ENCODE measurements at places on chromosomes 16 and 17.

- DNase-seq, result no peak
Observed at GRCh38 chr17:9929871-9930270, 24.8 kb upstream of the RCVRN start.

GRCh38 chr17:35433075-35433894 lies 985 bp upstream of the SLFN12 start:
- DNase-seq, result peak; percentile 52

GRCh38 chr17:15516150-15516549 lies 47.1 kb downstream of the TVP23C start:
- no peak for DNase-seq

DNA sequence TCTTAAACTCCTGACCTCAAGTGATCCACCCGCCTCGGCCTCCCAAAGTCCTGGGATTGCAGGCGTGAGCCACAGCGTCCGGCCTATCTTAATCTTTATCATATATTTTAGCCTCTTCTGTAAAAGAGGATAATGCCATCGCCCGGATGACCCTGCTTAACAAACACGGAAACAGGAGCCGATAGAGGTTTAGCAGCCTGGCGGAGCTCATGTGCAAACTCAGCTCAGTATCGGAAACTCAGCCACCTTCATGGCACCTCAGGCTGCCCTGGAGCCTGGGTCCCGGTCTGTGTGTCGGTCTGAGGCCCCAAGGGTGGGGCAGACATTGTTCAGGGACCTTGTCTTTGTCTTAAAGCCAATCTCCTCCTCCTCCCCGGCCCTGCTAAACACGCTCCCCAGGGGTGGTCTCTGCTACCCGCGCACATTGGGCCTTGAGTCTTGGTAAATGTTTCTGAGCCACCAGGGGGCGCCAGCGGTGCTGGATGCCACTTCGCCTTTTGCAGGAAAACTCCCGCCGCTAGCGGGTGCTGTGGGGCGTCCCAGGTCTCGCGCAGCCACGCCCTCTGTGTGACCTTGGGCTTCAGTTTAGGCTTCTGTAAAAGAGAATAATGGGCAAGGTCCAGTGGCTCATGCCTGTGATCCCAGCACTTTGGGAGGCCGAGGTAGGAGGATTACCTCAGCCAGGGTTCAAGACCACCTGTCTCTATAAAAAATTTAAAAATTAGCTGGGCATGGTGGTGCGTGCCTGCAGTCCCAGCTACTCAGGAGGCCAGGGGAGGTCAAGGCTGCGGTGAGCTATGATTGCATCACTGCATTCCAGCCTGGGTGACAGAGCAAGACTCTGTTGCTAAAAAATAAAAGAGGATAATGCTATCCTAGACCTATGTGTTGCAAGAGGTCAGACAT lies 2.7 kb downstream of the CETP start:
- DNase-seq, result peak; percentile 90

- DNase-seq, result peak; percentile 84
Observed at GRCh38 chr17:29124135-29124924, 55.9 kb downstream of the MYO18A start.

- no peak for DNase-seq
Observed at GRCh38 chr16:14527411-14528044, 102.5 kb downstream of the PARN start.

DNA sequence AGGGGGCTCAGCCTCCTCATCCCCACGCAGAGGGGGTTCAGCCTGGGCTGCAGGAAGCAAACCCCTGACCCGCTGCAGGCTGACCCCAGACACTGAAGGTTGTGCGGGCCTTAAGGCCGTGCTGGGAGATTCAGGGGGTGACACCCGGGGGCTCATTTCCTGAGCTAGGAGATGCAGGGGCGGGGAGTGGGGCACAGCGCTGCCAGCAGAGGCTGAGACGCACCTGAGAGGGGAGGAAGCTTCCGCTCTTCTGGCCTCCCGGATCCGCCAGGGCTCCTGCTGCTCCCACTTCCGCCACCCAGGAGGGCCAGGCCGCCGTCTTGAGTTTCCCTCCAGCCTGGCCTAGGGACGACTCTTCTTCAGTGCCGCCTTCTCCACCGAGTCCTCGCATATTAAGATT lies 173.2 kb upstream of the FOXF1 start:
- DNase-seq, result no peak

DNA sequence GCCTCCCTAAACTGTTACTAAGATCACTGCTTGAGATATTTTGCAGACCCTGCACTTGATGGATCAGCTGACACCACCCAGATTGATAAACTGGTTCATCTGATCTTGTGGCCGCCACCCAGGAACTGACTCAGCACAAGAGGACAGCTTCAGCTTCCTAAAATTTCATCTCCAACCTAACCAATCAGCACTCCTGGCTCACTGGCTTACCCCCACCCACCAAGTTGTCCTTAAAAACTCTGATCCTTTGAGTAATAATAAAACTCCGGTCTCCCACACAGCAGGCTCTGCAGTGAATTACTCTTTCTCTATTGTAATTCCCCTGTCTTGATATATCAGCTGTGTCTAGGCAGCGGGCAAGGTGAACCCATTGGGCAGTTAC lies 174.8 kb downstream of the UTP18 start:
- no peak for DNase-seq

DNA sequence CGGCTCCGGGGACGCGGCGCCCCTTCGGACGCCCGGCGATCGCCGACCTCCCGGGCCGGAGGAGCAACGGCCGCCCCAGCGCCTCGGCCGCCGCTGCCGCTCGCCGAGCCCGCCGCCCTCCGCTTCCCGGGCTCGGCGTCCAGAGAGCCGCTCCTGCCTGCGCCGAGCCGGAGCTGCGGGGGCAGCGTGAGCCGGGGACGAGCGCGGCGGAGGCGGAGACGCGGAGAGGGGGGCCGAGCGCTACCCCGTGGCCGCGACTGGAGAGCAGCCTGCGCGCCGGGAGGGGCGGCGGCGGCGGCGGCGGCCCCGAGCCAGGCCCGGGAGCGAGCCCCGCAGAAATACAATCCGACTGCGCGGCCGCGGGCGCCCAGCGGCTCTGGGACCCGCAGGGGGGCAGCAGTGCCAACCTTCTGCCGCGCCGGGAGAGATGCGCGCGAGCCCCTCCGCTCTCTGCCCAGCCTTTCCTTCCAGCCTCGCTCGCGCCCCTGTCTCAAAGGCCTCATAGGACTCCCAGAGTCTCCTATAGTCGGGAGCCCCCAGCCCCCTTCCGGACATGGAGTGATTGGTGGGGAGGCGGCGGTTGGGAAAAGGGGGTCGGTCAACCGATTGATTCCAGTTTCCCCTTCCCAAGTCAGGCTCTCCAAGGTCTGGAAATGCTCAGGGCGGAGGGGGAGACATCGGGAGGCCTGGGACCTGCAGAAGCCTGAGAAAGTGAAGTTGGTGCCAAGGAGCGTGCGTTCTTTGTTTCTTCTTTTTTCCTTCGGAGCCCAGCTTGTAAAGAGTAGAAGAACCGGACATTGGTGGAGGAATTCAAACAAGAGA lies 1.0 kb upstream of the SDK2 start:
- DNase-seq, result peak; percentile 55

DNA sequence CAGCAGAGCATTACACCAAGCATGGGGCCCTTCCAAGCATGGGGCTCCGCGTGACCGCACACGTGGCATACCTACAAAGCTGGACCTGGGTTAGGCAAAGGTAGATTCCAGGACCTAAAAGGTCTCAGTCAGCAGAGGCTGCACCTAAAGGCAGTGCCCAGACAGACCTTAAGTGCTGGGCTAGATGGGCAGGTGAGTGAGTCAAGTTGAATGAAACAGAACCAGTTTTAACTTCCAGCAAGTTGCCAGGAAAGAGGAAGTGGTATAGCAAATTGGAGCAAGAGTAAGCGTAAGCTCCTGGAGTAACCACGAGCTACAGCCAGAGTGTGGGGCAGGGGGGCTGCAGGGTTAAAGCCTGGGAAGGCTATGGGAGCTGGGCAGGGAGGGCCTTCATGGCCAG lies 49.5 kb downstream of the SRCIN1 start:
- DNase-seq, result no peak

DNA sequence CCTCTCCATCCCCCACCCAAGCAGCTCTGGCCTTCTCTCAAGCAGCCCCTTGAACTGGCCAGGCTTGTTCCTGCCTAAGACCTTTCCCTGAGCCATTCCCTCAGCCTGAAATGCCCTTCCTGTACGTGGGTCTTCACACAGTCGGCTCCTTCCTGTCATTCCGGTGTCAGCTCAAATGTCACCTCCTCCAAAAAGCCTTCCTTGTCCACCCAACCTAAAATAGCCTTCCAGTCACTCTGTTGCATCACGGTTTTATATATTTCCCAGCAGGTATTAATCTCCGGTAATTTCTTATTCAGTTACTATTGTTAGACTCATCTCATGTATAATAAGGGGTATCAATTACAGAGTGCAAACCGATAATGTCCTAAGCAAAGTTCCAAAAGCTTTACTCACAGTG lies 51.8 kb downstream of the C17orf67 start:
- DNase-seq, result no peak

- DNase-seq, result no peak
Observed at GRCh38 chr17:14032234-14032633, 37.1 kb upstream of the COX10 start.

- DNase-seq, result no peak
Observed at GRCh38 chr17:55546991-55547664, 35.9 kb upstream of the SMIM36 start.

- DNase-seq, result no peak
Observed at GRCh38 chr16:12829096-12829888, 25.6 kb upstream of the CPPED1 start.

GRCh38 chr16:65752522-65752844 lies 614.0 kb upstream of the CDH5 start:
- no peak for DNase-seq

GRCh38 chr17:3582915-3583314 lies 25.3 kb upstream of the TRPV3 start:
- no peak for DNase-seq

GRCh38 chr17:79977161-79977631 lies 58.5 kb downstream of the TBC1D16 start:
- no peak for DNase-seq

DNA sequence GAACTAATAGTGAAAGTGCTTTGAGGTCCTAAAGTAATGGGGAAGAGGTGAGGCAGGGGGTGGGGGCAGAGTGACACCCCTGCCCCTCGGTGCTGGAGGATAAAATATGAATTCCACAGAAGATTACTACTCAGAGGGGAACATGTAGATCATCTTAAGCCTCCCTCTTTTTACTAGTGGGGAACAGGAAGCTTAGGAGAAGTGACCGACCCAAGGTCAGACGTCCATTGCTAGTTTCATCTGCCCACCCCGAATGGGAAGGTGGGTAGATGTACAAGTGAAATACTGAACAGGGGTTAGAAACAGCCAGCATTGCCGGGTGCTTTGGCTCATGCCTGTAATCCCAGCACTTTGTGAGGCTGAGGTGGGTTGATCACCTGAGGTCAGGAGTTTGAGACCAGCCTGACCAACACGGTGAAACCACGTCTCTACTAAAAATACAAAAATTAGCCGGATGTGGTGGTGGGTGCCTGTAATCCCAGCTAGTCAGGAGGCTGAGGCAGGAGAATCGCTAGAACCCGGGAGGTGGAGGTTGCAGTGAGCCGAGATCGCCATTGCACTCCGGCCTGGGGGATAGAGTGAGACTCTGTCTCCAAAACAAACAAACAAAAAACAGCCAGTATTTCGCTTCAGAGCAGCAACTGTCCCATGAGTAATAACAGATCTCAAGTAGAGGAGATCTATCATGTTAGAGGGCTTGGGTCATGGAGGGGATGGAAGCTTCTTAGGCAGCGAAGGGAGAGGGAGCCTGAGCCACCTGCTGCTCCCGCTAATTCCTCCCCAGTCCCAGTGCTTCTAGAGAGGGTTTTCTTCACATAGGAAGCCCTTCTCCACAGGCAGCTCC lies 1.2 kb upstream of the NR1D1 start:
- DNase-seq, result no peak

- no peak for DNase-seq
Observed at GRCh38 chr16:66376577-66377305, 10.2 kb downstream of the CDH5 start.
